Left renal pelvis (tissue), 4 donors: ENCODE measurements at places on chromosomes 4 and X. TPM values are rescaled to one million over a fixed set of nuclear protein-coding genes. Genes with fewer than 3 reads are reported as not detected.

DDX53 gene
- polyA plus RNA-seq: not detected

PRKX gene
- 11.0 TPM for polyA plus RNA-seq

EDA2R gene
- 0.64 TPM for polyA plus RNA-seq

CNGA2 gene
- polyA plus RNA-seq: not detected

MMRN1 gene
- polyA plus RNA-seq: 3.5 TPM

FGFR3 gene
- polyA plus RNA-seq: 60.3 TPM

MAOA gene
- polyA plus RNA-seq: 21.1 TPM

F9 gene
- polyA plus RNA-seq: 0.27 TPM

F8A2 gene
- polyA plus RNA-seq: not detected
